RPMI7951 (cell line): ENCODE measurements at places on chromosomes 16 and 17. TPM values are rescaled to one million over a fixed set of nuclear protein-coding genes. Genes with fewer than 3 reads are reported as not detected.

The FOXO3B gene
- 0.98 and 1.6 TPM in 2 replicates for total RNA-seq

The MAPT gene
- total RNA-seq, result 0.10 and 0.12 TPM in 2 replicates

The IGF2BP1 gene
- total RNA-seq, result 4.0 and 5.0 TPM in 2 replicates

The MYH3 gene
- total RNA-seq, result 0.12 and 3.8 TPM in 2 replicates

The ALOXE3 gene
- total RNA-seq, result 0.12 TPM in 1 of 2 replicates, not detected in the other

The FBXW10 gene
- total RNA-seq, result under 0.01 TPM in 1 of 2 replicates, not detected in the other

The POLR2C gene
- total RNA-seq, result 171 and 186 TPM in 2 replicates

The STH gene
- not detected in 2 replicates for total RNA-seq

The CCL4 gene
- not detected in 2 replicates for total RNA-seq

The BRD7 gene
- total RNA-seq, result 45.1 and 64.5 TPM in 2 replicates

The NPIPA2 gene
- 0.29 and 4.3 TPM in 2 replicates for total RNA-seq

The CACNA1G gene
- under 0.01 and 0.12 TPM in 2 replicates for total RNA-seq

The RPRML gene
- total RNA-seq, result not detected in 2 replicates

The DGKE gene
- 0.29 and 3.1 TPM in 2 replicates for total RNA-seq

The CNGB1 gene
- not detected in 2 replicates for total RNA-seq

The SLFN12L gene
- total RNA-seq, result 0.20 TPM in 1 of 2 replicates, not detected in the other

The KCNH4 gene
- 0.12 TPM in 1 of 2 replicates, not detected in the other for total RNA-seq

The DBF4B gene
- total RNA-seq, result 6.4 and 10.0 TPM in 2 replicates
